ENCODE measurements at places on chromosomes 12 and 14. TPM values are rescaled to one million over a fixed set of nuclear protein-coding genes. Genes with fewer than 3 reads are reported as not detected.

- DNase-seq: no peak
Observed at GRCh38 chr12:112331886-112332285, 50.3 kb downstream of the HECTD4 start.

- no peak for DNase-seq
Observed at GRCh38 chr12:44519931-44520330, 356.2 kb downstream of the NELL2 start.

DNA sequence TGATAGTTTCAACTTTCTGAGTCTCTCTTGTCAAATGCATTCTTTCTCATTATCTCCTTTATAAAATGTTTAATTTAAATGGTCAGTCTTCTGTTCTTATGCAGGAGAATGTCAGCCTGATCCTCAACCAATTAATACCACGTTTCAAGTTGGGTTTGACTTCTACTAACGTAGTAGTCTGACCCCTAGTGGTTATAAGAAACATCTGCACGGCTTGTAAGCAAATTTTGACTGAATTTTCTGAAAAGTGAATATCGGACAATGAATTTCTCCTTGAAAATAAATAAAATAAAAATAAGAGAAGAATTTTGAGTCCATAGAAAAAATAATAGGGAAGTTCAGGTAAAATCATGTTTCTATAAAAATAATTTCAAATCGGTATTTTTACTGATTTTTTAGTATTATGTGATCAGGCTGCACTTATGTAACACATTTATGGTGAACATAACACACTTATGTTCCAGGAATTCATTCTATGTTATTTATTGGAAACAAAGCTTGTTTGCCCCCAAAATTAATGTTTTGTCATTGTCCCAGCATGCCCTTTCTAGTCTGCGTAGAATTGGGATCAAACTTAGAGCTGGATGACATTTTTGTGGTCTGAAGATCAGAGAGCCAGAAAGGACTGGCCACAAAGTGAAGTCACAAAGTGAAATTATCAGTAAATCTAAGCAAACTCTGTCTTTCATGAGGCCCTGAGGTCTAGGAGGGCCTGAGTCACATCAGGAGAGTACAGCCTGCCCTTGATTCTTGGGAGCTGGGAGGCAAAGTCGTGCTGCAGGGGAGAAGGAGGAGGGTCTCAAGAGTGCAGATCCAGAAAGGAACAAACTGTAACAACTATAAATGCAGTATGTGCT is 101.2 kb upstream of the STXBP6 start:
- DNase-seq: no peak

DNA sequence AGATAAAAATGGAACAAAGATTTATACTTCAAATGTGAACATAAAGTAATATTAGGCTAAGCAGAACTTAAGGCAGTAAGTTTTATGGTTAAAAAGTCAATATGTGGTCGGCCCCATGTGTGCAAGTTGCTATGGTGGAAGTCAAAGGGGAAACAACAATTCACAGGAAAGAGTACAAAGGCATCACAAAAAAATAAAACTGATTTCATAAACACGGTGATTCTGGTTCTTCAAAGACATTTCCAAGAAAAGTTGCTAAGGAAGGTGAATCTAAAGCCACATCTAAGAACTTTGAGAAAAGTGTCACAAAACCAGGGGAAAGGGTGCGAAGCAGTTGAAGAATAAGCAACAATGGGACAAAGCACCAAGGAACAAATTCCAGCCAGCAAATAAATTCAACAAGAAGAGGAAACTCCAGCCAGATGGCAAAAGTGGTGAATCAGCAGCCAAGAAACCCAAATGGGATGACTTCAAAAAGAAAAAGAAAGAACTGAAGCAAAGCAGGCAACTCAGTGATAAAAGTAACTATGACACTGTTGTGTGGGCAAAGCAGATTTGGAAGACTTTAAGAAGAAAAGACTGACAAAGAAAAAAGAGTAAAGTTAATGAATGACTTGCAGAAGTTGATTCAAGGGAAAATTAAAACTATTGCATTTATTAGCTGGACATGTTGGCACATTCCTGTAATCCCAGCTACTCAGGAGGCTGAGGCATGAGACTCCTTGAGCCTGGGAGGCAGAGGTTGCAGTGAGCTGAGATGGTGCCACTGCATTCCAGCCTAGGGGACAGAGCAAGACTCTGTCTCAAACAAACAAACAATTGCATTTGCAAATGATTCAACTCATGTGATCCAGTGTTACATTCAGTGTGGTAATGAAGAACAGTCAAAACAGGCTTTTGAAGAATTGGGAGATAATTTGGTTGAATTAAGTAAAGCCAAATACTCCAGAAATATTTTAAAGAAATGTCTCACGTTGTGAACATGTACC is 19.5 kb downstream of the PTGDR start:
- no peak for DNase-seq

The KRT4 gene
- total RNA-seq: 0.81 TPM

The RNF212B gene
- total RNA-seq: not detected

The PLEKHA5 gene
- 102 TPM for total RNA-seq
